ENCODE measurements at places on chromosomes 3 and 15. TPM values are rescaled to one million over a fixed set of nuclear protein-coding genes. Genes with fewer than 3 reads are reported as not detected.
A peak's percentile ranks its signal among the peaks of the same experiment; 100 is the strongest.

DNA sequence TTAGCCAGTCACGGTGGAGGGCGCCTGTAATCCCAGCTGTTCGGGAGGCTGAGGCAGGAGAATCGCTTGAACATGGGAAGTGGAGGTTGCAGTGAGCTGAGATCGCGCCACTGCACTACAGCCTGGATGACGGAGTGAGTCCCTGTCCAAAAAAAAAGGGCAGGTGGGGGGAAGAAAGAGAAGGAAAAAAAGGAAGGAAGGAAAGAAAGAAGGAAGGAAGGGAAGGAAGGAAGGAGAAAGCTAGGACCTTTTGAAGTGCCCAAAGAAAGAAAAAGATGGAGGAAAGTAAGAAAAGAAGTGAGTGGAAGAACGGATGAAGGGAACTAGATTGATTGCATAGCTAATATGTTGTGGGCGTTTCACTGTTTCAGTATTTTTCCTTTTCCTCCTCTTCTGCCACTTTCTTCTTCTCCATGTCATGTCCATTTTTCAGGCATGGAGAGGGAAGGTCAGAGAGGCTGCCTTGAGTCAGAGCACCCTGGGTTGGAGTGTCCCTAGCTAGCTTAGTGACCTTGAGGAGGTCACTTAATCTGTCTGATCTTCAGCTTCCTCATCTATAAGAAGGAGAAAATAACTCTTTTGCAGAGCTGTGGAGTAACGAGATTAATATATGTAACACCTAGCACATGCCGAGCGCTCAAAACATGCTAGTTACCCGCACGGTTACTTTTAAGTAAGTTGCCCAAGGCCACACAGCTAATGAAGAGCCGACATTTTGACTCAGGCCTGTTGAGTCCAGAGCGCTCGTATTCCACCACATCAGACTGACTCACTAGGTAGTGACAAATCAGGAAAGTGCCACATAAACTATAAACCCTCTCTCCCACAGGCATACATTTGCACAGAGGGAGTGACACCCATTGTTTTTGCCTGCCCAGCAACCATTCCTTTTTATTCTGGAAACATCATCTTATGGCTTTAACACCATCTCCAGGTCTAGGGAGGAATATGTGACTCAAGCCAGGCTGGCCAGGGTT lies 42.2 kb downstream of the BHLHE40 start:
- no peak for DNase-seq
- peak overlapping the region; percentile 67 for H3K27ac ChIP-seq
- peak overlapping the region; percentile 7 for H3K4me3 ChIP-seq
- H3K27me3 ChIP-seq = no peaks in the 10 kb centered on the region
- peaks cover 81% of the 10 kb centered on the region for H3K4me1 ChIP-seq

DNA sequence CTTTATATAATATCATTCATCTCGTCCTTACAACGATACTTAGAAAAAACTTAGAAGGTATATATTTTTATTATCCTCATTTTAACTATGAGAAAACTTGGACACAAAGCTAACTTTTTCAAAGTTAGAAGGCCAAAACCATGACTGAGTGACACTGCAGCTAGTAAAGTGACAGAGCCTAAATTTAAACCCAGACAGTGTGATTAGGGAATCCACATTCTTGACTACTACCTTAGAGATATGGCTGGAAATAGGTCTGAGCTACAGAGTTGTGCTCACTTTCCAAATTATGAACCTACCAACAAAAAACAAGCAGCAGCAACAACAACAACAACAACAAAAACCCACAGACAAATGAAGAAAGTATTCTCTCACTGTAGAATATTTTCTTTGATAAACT lies 236.2 kb downstream of the SCAPER start:
- peaks cover 6% of the 10 kb centered on the region for H3K4me1 ChIP-seq
- peaks cover 4% of the 10 kb centered on the region for H3K36me3 ChIP-seq
- H3K27ac ChIP-seq = no peak overlapping the region
- no peaks in the 10 kb centered on the region for H3K27me3 ChIP-seq
- H3K4me3 ChIP-seq = no peak overlapping the region

ADAMTS17 gene
- total RNA-seq = 0.38 TPM

POU1F1 gene
- not detected for total RNA-seq

AMIGO3 gene
- total RNA-seq = 0.28 TPM
